ENCODE measurements at places on chromosomes 3 and 15.
A peak's percentile ranks its signal among the peaks of the same experiment; 100 is the strongest.

DNA sequence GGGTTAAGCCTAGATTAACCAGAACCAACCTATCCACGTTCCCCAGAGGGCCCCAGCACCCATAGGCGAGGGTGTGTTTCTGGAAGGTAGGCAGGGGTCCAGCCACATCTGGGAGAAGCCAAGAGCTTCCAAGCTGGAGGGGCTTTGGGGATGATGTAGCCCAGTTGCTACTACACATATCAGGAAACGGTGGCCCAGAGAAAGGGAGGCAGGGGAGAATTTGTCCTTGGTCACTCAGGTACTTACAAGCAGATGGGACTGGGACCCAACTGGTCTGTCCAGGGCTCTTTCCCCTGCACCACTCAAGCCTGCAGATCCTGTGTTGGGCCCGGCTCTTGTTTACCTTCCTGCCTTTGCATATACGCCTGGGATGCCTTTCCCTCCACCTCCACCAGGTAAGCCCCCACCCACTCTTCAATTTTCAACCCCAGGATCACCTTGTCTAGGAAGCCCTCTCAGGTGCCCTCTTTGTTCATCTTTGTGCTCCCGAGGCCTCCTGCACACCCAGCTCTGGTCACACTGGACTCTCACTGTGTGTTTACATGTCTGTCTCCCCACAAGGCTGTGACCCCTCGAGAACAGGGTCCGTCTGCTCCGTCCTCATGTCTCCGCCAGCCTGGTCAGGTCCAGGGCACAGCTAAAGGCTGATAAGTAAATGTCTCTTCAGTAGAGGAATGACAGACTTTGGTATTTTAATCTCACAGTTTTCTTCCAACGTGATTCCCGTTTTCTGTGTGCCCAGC lies 204.4 kb upstream of the LINGO1 start:
- no peak for DNase-seq

GRCh38 chr15:70100474-70101341 lies 3.0 kb upstream of the TLE3 start:
- peak; percentile 24 for DNase-seq

- DNase-seq, result no peak
Measured at GRCh38 chr15:53716909-53717876, 42.3 kb downstream of the WDR72 start.

- no peak for DNase-seq
Measured at GRCh38 chr3:109478614-109479013, 141.3 kb upstream of the DPPA4 start.

- DNase-seq, result no peak
Measured at GRCh38 chr3:109339197-109339596, 1.9 kb upstream of the DPPA4 start.

- DNase-seq, result no peak
Measured at GRCh38 chr15:70829371-70830166, 24.4 kb downstream of the LARP6 start.

GRCh38 chr3:139532976-139533375 lies 6.6 kb downstream of the RBP1 start:
- no peak for DNase-seq

DNA sequence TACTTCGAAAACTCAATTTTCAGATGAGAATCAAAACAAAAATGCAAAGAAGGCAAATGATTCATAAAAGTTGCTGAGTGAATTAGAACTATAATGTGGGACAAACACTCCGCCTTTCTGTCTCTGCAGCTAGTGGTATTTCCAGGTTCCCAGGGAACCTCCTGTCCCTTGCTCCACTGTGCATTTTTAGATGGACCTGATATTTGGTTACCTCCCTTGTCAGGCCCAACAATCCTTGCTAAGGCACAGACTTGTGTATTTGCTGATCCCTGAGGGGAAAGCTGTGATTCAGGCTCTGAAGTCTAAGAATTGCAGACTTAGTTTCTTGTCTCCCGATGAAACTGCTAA lies 162.7 kb downstream of the LPP start:
- DNase-seq, result no peak

GRCh38 chr3:36477655-36478054 lies 97.4 kb downstream of the STAC start:
- no peak for DNase-seq

DNA sequence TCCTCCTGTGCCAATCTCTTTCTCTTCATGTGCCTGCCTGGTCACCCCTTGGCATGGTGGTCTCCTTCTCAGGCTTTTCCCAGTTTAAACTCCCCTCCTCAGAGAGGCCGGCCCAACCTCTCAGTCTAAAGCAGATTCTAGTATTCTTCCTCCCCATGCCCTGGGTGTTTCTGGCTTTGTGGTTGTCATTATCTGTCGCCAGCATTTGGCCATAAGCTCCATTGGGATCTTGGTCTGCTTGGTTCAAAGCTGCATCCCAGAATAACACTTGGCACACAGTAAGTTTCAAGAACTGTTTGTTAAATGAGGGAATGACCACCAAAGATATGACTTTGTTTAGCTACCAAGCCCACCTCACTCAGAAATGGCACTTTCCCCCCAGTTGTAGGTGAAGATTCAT lies 11.2 kb upstream of the RAD18 start:
- no peak for DNase-seq

DNA sequence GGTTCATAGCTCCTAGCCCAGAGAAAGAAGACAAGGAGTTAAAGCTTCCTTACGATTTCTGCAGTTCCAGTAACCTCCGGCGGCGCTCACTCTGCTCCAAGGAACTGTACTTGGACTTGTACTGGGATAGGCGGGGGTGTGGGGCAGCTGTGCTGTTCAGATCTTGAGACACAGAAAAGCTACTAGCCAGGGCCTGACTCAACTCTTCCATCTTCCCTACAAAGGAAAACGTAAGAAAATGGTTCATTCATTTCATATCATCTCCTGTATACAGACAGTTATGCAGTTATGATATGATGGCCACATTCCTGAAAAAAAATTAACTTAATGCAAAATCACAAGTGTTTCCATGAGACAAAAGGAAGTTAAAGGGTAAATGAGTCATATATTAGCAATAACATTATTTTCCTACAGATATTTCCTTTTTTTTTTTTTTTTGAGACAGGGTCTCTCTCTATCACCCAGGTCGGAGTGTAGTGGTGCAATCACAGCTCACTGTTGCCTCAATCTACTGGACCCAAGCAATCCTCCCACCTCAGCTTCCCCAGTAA lies 4.6 kb downstream of the SNUPN start:
- no peak for DNase-seq

- no peak for DNase-seq
Measured at GRCh38 chr3:124858275-124858674, 28.9 kb downstream of the ITGB5 start.

DNA sequence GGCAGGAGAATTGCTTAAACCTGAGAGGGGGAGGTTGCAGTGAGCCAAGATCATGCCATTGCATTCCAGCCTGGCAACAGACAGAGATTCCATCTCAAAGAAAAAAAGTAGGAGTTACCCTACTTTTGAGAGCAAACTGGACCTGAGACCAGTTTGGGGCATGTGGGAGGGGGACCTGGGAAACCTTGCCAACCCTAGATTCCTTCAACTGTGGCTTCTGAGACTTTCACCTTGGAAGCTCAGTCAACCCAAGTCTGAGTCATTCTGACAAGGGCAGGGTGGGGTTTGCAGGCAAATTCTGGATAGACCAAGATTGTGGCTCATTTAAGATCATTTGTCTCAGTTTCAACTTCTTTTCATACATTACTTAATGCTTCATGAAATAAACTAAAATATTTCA lies 23.8 kb upstream of the SIAH2 start:
- no peak for DNase-seq

- no peak for DNase-seq
Measured at GRCh38 chr3:346186-346585, 149.6 kb downstream of the CHL1 start.

DNA sequence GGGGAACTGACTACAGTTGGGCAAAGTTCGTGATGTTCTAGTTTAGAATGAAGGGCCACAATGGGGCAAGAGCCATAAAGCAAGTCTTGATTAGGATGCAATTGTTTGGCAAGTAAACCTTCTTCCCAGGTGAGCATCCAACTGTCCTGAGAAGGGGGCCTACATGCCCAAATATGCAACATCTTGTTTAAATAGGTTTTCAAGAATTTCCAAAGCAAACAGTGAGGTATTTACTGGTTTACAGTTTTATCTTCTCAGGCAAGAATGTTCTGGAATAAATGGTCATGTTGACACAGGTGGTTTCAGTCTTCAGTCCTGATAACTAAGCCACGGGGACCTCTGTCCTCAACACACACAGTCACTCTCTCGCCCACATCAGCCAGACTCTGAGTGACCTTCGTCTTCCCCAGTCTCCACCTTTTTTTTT lies 90.3 kb upstream of the FAM174B start:
- no peak for DNase-seq

- no peak for DNase-seq
Measured at GRCh38 chr3:41430391-41430790, 231.1 kb downstream of the CTNNB1 start.

GRCh38 chr3:31234145-31234544 lies 298.6 kb upstream of the STT3B start:
- DNase-seq, result no peak

GRCh38 chr3:15576475-15576874 lies 24.9 kb downstream of the HACL1 start:
- DNase-seq, result no peak

DNA sequence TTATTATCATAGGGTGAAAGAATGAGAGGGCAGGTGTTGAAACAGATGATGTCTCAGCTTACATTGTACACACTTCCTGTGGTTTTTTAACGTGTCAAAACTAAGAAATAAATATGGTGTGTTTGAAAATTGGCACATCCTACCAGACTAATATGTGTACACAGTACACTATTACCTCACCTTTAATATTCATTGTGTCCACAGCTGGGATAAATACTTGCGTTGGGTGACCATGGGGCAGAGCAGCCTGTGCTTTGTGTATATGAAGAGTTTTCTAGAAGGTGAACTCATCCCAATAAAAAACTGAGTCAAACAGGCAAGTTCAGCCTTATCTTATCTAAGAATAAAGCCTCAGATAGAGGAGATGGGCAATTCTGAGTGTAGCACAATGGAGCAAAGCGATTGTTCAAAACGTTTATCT lies 17.3 kb downstream of the SUCNR1 start:
- DNase-seq, result no peak

DNA sequence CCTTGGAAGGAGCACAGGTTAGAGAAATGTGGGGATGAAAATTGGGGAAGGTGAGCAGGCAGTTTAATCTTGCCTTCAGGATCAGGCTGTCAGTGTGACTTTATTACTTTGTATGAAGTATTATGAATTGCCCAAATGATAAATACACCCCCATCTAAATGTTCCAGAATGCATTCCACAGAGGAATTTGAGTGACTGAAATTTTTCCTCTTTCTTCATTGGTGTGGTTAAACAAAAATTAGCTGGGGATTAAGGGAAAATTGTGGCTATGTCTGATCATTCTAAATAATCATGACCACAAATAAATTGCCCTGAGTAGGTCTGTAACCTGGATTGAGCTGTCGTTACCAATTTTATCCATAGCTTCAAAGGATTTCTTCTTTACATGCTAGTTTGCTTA lies 33.5 kb downstream of the FAM98B start:
- no peak for DNase-seq

GRCh38 chr3:99721633-99722007 lies 83.2 kb downstream of the COL8A1 start:
- DNase-seq, result no peak

GRCh38 chr15:101396484-101397261 lies 92.8 kb downstream of the PCSK6 start:
- DNase-seq, result no peak

- DNase-seq, result no peak
Measured at GRCh38 chr3:158821847-158822246, 20.0 kb downstream of the MFSD1 start.

- no peak for DNase-seq
Measured at GRCh38 chr15:85691350-85692240, 103.1 kb downstream of the KLHL25 start.

DNA sequence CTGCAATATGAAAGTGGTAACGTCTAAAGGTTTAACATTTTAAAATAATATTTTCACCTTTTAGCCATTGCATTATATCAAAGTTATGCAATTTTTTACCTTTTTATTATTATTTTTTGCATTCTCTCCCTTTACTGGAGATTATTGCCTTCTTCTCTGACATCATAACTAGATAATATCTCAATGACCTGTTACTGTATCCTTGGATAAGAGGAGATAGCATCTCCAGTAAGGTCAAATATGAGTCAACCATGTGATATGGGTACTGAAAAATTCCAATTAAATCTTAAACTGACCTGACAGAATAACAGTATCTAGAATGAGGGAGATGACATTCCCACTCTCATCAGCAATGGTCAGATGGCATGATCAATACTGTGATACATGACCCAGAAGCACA lies 108.3 kb downstream of the ZBTB20 start:
- no peak for DNase-seq

DNA sequence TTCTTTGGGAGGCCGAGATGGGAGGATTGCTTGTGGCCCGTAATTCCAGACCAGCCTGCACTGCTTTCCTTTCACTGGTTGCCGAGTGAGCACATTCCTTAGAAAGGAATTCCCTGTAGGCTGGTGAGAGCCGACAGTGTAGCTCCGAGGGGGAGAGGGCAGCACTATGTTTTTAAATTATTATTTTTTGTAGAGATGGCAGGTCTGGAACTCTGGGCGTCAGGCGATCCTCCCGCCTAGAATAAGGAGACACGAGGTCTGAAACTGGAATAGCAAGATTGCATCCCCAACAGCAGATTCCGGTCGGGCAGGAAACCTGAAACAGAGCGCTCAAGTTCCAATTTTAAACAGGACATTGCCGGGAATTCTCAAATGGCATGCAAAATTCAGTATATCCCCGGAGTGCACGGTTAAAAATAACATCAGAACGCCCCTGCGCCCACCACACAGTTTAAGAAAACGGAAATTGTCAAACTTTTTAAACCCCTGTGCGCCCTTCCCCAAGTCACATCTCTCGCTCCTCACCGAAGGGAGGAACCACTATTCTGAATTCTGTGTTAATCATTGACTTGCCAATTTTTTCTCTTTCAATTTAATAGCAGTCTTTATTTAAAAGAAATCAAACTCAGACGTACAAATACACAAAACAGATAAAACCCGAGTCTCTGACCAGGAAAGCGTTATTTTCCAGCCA lies 643 bp upstream of the RNU5B-1 start:
- DNase-seq, result no peak

GRCh38 chr3:172213904-172214303 lies 174.5 kb downstream of the FNDC3B start:
- DNase-seq, result no peak

GRCh38 chr3:58051196-58051595 lies 43.0 kb downstream of the FLNB start:
- no peak for DNase-seq

- no peak for DNase-seq
Measured at GRCh38 chr3:175015056-175015635, 156.0 kb downstream of the NAALADL2 start.

DNA sequence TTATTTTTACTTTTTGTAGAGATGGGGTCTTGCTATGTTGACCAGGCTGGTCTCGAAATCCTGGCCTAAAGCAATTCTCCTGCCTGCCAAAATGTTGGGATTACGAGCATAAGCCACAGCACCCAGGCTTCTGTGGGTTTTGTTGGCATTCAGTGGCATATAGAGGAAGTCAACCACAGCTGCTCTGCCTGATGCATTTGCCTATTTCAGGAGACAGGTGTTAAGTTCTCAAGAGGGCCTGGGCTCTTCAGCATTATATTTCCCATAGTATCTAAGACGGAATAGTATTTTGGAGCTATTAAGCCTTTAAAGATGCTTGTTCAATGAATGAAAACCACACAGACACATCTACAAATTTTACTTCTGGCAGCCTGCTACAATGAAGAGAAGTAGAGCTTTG lies 73.5 kb upstream of the CSPG5 start:
- DNase-seq, result no peak

GRCh38 chr3:141412936-141413354 lies 44.6 kb downstream of the ZBTB38 start:
- DNase-seq, result no peak

All from stimulated activated CD8-positive, alpha-beta memory T cell treated with anti-CD3 and anti-CD28 coated beads, Interleukin-7, amount 100 ng/mL, for 1 hour (primary cell).